Stimulated activated CD4-positive, alpha-beta T cell treated with anti-CD3 and anti-CD28 coated beads, Interleukin-4, amount 100 ng/mL, for 48 hours (primary cell): ENCODE measurements at places on chromosomes 11 and 22.

DNA sequence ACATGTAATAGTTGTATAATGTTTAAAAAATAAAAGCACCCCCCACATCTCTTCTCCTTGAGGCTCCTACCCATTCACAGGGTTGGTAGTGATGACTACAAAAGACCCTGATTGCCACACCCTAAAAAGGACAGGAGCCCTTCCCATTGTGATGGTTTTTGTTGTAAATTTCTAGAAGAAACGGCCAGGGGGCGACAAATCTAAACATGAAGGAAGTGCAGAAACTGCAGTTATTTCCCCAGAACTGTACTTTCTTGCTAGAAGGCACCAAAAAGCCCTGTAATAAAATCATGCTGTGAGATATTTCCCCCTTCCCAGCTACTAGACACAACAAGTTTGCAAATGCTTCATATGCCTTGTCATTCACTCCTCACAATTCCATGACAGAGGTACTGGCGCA lies 10.8 kb downstream of the PRR5L start:
- no peak for DNase-seq

DNA sequence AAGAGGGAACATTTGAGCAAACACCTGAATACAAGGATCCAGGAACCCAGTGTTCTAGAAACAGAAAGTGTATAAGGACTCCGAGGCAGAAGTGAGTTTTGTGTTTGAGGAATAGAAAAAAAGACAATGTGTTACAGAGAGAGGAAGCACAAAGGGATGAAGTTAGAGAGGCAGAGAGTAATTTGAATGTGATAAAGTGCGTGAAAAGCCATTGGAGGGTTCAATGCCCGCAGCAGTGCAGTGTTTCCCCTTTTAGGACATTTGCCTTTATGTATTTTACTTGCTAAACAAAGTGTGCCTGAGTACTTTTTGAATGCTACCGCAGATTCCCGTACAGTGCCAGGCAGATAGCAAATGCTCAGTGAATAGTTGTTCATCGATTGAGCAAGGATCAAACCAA lies 508.5 kb downstream of the RAB38 start:
- DNase-seq = no peak

DNA sequence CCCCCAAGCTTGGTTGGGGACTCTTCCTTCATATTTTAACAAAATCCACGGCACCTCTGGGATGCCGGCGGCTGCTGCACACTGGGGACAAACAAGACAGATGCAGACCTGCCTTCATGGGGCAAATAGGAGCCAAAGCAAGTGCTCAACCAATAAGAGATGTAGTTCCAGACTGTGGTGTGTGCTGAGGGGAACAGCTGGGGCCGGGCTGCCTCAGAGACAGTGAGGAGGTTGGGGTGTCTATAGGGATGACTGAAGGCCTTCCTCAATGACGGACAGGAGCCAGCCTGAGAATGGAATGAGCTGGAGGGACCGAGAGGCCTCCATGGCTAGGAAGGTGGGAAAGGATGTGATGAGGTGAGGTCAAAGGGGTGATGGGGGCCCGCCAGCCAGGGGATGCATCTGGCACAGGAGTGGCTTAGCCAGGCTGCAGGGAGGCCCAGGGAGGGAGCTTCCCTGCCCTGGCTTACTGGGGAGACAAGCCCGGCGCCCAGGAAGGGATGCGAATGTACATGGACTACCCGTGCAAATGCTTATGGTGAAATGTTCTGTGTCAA lies 10.3 kb upstream of the CTSD start:
- DNase-seq = no peak

DNA sequence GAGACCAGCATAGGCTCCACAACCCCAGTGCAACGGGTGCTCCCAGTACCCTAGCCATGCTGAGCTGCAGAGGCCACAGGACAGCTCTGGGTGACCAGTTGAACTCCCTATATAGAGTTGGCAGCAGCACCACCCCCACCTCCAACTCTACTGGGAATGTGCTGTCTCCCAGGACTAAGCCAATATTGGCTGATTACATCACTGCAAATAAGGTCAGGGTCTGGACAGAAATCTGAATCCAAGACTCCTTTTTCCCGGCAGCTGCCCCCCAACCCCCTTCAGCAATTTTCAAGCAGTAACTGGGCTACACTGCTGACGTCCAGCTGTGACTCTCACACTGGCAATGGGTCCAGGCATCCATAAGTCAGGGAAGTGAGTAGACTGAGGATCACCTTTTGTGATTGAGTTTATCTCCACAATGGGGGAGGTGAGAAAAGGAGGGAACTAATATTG lies at the start of gene HPX:
HPX (minus strand) TSS at position 82 of the 453 bp plus-strand sequence; CDS start at position 58, 24 bp downstream.
- DNase-seq = no peak

- DNase-seq = no peak
These were observed 75.1 kb upstream of the CADM1 start for GRCh38 chr11:115579181-115579825.

- no peak for DNase-seq
These were observed 20.8 kb downstream of the TREH start for GRCh38 chr11:118658429-118659313.

GRCh38 chr11:15197696-15198095 lies 83.0 kb downstream of the INSC start:
- no peak for DNase-seq

GRCh38 chr22:17258015-17258787 lies 39.0 kb upstream of the ADA2 start:
- peak; percentile 27 for DNase-seq

GRCh38 chr11:77019976-77020595 lies 14.1 kb upstream of the B3GNT6 start:
- DNase-seq = no peak

DNA sequence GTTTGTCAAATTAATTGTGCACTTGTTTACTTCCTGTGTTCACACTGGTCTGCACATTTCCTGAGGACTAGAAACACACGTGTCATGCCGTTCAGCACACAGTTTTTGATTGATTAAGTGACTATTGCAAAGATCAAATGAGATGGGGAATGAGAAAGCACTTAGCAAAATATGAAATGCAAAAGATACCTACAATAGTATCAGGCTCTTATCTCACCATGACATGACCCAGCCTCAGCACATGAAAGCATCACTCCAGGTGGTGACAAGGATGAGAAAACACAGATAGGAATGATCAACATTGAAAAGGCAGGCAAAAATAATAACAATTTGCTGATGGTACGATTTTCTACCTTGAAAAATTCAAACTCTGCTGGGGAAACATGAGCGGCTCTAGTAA lies 42.1 kb upstream of the TP53I11 start:
- DNase-seq = no peak

DNA sequence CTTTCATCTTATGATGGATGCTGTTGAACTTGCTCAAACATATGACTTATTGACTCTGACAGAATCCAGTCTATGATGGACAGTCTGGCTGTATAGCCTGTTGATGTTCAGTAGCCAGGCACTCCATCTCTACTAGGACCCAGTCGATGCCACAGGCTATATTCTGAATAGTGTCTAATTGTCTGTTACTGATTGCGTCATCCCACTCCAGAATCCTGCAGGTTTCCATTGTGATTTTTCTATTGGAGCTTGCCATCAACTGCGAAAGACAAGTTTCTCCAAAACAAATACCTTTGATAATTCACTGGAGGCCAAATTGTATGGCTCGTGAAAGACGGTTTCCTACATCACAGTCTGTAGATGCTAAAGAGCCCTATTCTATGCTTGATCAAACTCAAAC lies 481.7 kb upstream of the CHORDC1 start:
- DNase-seq = no peak

GRCh38 chr11:120696597-120697218 lies 185.2 kb downstream of the GRIK4 start:
- DNase-seq = no peak

GRCh38 chr11:15199693-15200092 lies 85.0 kb downstream of the INSC start:
- DNase-seq = no peak

DNA sequence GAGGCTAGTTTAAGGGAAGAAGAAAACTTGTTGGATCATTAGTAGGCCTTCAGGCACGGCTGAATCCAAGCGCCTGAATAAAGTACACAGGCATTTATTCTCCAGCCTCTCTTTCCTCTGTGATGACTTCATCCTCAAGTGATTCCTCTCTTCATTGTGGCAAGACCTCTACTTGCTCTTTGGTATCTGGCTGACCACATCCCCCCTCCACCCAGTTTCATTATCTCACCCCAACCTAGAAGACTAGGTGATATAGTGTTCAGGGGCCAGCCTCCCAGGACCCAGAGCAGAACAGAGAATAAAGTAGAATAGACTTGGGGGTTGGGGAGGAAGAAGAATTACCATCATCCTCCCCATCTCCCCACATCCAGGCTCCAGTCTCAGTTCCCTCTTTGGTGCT lies 189.3 kb downstream of the MIAT start:
- no peak for DNase-seq

GRCh38 chr11:94938095-94939055 lies 35.0 kb downstream of the CWC15 start:
- no peak for DNase-seq

- DNase-seq = no peak
These were observed 977.6 kb downstream of the BRD1 start for GRCh38 chr22:48849963-48850657.

GRCh38 chr11:3222941-3223915 lies 4.6 kb upstream of the MRGPRG start:
- no peak for DNase-seq

GRCh38 chr22:30602049-30602448 lies 4.9 kb upstream of the TCN2 start:
- no peak for DNase-seq

DNA sequence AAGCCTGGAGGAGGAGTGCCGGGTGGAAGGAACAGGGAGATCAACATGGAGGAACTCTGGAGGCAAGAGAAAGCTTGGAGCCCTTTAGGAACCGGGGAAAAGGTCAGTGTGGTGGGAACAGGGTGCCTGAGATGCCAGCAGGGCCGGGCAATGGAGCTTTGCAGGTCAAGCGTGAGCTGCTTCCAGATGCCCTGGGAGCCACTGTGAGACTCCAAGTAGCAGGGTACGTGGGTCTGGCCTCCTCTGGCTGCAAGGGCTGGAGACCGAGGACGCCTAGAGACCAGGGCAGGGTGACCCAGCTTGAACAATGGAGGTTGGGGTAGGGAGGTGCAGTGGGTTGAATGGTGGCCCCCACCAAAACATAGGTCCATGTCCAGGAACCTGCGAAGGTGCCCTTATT lies 15.6 kb upstream of the EMID1 start:
- DNase-seq = no peak

GRCh38 chr11:2576111-2576510 lies 123.7 kb downstream of the KCNQ1OT1 start:
- DNase-seq = no peak

DNA sequence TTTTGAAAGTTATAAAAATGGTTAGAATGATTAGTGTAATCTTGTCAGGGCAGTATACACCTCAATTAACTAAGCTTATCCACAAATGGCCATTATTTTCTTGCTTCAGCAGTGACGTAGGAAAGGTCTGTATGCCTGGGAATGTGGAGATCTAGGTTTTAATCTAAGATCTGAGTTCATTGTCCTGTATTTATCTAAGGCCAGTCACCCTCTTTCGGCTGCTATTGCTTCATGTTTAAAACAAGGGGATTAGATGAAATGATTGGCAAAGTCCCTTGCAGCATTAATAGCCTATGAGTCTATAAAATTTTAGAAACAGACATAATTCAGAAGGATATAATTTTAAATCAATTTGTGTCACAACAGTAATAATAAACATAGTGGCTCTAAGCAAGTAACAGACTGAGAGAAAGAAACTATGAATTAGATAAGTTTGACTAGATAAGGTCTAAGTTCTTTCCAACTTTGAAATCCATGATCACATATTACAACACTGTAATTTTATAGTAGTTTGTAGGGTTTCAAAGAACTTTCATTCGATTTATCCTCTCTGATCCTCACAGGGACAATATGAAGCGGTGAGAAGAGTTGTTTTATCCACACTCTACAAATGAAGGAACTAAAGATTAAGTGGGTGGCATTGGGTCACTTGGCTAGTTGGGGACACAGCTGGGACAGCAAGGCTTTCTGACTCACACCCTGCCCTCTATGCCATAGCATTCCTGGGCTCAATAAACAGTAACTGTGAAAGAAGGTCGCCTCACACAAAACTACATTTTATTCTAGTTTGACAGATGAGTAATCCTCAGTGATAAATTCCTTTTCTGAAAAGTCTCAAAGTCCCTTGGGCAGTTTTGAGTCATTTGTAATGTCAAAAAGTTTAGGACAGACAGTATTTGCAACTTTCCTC lies 60.6 kb upstream of the RDX start:
- no peak for DNase-seq

- no peak for DNase-seq
These were observed 311.6 kb downstream of the MIAT start for GRCh38 chr22:26968859-26969523.

- DNase-seq = no peak
These were observed 55.7 kb downstream of the RAB38 start for GRCh38 chr11:88119561-88119960.

DNA sequence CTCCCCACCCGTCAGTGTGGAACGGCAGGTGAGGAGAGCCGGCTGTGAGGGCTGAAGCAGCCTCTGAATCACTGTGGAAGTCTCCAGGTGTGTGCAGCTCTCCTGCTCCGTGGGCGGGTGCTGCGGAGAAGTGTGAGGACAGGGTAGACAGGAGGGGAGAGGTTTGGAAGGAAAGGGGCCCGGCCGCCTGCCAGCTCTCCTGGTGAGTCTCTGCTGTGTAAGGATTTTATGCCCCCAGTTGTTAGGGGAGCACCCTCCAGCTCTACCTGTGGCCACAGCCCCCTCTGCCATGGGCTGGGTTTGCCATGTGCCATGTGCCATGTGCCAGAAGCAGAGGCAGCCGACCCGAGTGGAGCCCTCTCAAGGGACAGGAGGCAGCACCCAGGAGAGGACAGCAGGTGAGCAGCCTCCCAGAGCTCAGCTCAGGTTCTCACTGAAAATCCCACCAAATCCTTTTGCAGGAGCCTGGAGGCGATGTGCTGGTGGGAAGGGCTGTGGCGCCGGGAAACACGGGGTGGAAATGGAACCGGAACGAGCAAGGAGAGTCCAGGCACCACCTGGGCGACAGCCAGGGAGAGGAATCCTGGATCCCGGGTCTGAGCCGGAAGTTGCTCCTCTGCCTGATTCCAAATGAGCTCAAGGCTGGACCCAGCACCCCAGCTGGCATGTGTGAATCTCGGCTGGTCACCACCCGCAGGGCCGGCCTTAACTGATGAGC lies 804.4 kb downstream of the BRD1 start:
- no peak for DNase-seq

GRCh38 chr22:39914584-39914983 lies 13.7 kb downstream of the GRAP2 start:
- DNase-seq = no peak

DNA sequence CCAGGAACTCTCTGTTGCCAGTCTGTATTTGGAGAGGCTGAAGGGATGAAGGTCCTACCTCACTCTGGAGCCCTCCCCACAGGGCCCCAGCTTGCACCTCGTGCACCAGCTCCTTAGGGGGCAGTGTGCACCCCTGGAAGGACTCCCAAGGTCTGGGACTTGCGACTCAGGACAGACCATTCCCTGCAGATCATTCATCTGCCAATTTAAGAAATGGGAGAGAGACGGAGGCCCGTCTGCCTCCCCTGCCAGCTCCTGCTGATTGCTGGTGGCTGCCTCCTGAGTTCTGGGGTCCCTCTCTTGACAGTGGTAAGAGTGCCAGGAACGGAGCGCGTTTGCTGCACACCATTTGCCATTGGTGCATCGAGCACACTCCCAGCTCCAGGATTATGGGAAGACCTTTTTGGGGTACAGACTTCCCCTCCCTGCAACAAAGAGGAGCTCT lies 27.4 kb upstream of the MALAT1 start:
- DNase-seq = no peak
